Activated T-cell treated with anti-CD3 and anti-CD28 coated beads for 1 hour (primary cell): ENCODE measurements at places on chromosomes 7 and 10.

- DNase-seq = no peak
Observed at GRCh38 chr10:86753638-86754434, 2.6 kb upstream of the BMPR1A start.

- peak; percentile 4 for DNase-seq
Observed at GRCh38 chr10:37856881-37857286, 526 bp downstream of the ZNF248 start.

DNA sequence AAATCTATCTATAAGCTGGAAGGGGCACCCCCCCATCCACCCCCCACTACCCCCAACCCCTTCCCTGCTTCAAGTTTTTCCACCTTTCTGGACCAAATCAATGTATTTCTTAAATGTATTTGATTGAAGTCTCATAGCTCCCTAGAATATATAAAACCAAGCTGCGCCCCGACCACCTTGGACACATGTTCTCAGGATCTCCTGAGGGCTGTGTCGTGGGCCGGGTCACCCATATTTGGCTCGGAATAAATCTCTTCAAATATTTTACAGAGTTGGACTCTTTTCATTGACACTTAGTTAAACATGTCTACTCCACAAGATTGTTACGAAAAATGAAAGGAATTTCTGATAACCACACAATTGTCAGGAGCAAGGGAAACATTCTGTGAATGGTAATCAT is 215.6 kb downstream of the ADARB2 start:
- no peak for DNase-seq

DNA sequence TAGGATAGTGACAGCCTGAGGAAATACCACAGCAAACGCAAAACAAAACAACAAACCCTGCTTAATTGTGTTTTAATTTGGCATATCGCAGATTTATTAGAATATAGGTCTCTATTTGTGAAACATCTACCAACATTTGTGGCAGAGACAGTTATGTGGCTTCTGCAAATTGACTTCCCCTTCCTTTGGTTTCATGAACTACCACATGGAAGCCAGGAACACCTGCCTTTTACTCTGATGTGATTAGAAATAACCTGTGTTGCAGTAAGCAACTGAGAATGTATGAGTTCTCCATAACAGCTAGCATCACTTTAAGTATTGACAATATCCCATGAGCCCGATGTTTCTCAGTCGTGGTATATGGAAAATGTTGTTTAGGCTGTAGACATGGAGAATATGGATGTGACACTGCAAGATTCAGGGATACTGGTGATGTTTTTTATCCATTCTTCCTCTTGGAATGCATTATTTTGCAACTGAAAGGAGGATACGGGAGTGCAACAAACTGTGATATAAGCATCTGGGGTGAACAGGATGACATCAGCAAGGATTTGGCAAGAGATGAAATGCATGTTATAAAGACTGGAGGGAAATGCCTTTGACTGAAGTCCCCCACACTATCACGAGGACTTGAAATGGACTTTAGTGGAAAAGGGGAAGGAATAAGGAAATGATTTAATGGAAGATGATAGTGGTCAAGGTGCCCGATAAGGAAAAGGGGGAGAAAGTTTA is 95.9 kb downstream of the CUBN start:
- DNase-seq = no peak

DNA sequence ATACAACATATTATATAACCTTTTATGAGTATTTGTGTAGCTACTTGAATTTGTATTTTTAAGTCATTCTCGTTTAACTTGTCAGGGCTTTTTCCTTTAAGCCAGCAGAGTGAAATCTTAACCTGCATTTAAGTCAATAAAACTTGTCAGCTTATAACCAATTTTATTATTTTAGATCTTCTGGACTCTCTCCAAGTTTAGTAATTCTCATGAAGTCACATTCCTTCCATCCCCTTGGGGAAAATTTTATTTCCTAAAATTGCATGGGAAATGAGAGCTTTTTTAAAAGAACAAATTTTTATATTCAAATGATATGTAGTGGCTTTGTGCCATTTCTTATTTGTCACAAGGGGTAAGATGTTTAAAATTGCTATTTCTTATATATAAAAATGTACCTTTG is 74.0 kb downstream of the SEPTIN7 start:
- no peak for DNase-seq

DNA sequence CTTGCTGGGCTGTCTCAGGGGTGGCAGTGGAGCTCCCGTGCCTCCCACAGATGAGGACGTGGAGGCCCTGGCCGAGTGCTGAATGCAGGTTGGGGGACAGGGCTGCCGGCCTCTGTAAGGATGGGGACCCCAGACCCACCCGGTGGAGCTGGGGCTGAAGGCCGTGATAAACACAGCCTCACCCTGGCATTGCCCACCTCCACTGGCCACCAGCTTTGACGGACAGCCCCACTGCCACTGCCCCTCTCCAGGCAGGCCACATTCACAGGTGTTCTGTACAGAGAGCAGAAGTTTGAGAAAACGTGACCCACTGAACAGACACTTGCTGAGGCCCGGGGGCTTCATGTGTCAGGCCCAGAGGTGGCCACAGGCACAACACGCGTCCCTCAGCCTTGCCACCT is 126.2 kb downstream of the LHPP start:
- DNase-seq = no peak

GRCh38 chr7:124310934-124311390 is 278.1 kb upstream of the TMEM229A start:
- DNase-seq = no peak

DNA sequence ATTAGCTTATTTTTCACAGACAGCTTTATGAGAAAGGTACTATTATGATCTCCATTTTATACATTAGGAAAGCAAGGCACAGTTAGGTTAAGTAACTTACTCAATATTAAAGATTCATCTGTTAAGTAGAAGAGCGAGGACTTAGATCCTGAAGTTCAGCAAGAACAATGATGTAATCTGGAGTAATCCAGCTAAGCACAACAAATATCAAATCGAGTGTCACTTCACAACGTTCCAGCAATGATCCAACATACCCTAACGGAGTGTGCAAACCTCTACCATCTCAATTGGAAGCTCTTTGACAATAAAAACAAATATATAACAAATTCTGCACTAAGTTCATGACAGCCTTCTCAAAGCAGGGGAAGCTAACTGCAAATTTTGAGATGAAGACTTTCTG is 121.3 kb downstream of the CALCR start:
- no peak for DNase-seq

DNA sequence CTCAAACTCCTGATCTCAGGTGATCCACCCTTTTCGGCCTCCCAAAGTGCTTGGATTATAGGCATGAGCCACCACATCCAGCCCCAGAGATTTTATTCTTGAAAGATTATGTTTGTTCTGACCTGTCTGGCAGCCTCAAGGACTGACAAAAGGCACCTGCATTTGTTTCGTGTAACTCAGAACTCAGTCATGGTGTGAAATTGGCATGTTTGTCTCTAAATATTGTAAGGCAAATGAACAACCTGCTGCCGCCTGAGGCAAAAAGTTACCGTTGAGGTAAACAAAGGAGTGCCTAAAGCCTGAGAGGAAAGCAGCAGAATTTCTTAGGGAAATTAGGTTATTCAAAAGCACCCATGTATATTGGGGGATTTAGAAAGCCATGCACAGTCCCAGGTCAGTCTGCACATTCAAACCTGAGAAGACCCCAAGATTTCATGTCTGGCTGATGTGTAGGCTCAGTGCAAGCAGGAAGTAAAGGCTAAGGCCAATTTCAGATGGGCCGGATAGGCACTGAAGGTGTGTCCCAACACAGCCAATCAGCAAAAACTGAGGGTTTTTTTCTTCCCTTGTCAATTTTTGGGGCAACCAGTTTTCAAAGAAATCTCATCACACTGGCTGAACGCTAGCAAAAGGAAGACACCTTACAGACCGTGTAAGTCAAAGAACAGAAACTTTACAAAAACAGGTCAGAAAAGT is 33.3 kb upstream of the HHEX start:
- no peak for DNase-seq

GRCh38 chr7:6096581-6096980 is 65.4 kb downstream of the ANKRD61 start:
- DNase-seq = no peak

DNA sequence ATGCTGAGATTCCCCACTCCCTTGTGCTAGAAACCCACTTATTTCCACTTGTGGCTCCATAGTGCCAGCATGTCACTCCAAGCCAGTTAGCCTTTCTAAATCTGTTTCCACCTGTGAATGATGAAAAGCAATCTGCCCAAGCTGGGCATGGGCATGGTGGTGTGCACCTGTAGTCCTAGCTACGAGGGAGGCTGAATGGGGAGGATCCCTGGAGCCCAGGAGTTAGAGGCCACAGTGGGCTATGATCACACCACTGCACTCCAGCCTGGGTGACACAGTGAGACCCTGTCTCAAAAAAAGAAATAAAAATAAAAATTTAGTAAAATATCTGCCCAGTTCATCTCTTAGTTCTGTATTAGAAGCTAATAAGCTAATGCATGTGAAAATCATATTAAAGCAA is 5.0 kb upstream of the PTF1A start:
- no peak for DNase-seq

GRCh38 chr7:82210416-82211184 is 233.0 kb downstream of the CACNA2D1 start:
- no peak for DNase-seq

DNA sequence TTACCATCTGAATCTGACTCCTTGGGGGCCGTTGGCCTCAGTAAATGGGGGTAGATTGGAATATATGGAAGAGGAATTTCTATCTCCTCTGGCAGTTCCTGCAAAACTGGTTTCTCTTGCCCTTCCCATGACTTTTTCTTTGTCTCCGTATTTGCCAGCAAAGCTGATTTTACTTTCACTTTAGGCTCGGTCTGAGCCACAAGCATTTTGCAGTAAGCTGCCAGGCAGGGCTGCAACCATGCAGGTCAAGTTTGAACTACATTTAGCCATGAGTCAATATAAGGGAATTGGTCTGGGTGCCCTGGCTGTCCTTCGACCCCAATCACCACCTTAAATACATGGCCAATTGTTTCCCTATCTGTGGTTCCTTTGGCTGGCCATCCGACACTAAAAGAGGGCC is 104.3 kb downstream of the TRIM24 start:
- DNase-seq = no peak

DNA sequence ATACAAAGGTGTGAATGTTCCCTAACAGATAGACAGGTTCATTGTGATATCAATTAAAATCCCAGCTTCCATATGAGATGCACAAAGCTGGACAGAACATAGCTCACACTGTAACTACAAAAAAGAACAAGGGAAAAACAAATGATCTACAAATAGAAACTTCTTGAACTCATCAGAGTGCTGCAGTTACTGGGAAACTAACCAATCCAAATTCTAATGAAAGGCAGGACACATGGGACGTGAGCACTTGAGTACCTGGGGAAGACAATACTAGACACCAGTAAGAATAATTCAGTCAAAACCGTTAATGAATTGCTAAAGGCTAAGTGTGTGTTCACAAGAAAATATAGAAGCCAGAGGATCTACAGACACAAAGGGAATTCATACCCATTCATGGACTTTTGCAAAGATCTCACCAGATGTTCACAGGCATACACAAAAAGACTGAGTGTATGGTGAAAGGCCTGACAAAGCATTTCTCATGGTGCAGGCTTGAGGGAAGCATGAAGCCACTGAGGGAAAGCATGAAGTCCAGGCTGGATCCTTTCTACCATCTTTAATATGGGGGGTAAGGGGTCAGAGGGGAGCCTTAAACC is 7.8 kb upstream of the GPR22 start:
- no peak for DNase-seq

DNA sequence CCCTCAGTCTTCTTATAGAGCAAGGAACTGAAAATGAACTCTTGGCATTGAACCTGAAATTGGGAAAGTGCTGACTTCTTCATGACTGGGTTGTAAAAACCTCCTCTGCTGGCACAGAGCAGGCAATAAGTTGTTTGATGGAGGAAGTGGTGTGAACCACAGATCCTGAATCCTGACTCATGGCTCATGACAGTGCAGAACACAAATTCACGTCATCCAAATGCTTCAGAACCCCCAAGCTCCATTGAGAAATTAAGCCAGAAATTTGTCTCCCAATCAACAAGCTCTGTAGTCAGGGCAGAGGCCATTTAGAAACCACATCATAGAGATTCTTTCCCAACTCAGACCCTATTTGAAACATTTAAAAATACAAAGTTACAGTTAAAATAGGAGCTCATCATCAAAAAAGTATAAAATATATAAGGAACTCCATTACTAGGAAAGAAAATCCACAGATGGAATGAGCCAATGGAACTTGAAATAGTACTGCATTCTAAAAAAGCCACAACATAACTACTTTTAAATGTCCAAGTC is 10.3 kb upstream of the STK17A start:
- DNase-seq = no peak

DNA sequence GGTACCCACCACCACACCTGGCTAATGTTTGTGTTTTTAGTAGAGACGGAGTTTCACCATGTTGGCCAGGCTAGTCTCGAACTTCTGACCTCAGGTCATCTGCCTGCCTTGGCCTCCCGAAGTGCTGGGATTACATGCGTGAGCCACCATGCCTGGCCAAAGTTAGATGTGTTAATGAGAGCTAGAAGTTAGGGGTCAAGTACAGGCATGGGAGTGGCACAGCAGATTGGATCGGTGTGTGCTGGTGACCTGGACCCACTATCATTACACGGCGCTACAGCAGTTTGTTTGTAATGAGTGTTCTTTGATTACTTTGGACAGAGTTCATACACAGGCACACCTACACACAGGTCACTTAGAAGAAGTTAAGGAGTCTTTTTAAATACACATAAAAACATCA is 36.7 kb downstream of the DNAJB6 start:
- no peak for DNase-seq

- no peak for DNase-seq
Observed at GRCh38 chr7:130985361-130985760, 251.4 kb upstream of the KLF14 start.

DNA sequence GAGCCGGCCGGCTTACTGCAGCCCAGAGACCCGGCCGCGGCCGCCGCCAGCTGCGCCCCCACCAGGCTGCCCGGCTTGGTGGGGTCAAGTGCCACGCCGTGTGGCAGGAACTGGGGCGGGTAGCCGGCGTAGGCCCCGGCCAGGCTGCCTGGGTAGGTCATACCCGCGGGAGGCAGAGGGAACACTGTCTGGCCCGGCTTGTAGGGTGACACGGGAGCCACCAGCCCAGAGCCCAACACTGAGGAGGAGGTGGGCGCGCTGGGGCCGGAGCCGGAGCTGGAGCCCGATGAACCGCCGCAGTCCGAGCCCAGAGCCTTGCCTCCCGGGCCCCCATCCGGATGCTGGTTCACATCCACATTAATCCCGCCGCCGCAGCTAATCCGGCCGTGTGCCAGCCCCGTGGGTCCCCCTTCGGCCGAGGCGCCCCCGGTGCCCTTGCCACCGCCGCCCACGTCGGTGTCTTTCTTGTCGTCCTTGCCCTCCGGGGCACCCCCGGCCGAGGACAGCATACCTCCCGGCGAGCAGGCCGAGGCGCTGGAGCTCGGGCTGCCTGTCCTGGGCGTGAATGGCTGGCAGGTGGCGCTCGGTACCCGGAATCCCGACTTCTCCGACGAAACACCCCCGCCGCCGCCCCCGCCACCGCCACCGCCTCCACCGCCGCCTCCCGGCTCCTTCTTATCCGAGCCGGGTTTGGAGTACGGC is 2.0 kb downstream of the ZNF503 start:
- DNase-seq = peak; percentile 24

- DNase-seq = no peak
Observed at GRCh38 chr7:141696348-141696747, 5.6 kb downstream of the DENND11 start.

GRCh38 chr7:121166916-121167315 is 161.9 kb upstream of the WNT16 start:
- no peak for DNase-seq
